Activated CD4-positive, alpha-beta T cell treated with anti-CD3 and anti-CD28 coated beads for 36 hours (primary cell): ENCODE measurements at places on chromosomes 7 and 10. TPM values are rescaled to one million over a fixed set of nuclear protein-coding genes. Genes with fewer than 3 reads are reported as not detected.

- peak; percentile 44 for DNase-seq
Observed at GRCh38 chr10:69303632-69304051, 25.3 kb downstream of the HK1 start.

- no peak for DNase-seq
Observed at GRCh38 chr7:47746468-47746867, 164.6 kb upstream of the TNS3 start.

DNA sequence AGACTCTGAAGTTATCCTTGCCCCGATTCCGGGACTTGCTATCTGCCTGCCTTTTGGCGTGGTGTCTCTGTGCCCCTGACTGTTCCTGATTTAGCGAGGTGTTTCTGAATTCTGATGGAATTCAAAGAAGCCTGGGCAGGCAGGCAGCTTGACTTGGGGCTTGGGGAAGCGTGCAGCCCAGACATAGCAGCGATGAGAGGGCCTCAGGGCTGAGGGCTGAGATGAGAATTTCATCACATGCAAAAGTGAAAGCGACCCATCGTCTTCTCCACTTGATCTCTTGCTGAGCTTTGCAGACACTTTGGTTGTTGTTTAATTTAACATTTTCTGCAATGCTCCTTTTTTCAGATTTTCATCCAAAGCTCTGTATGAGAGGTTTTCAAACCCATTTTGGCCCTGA, 57.8 kb downstream of the TCF7L2 start:
- peak; percentile 38 for DNase-seq

DNA sequence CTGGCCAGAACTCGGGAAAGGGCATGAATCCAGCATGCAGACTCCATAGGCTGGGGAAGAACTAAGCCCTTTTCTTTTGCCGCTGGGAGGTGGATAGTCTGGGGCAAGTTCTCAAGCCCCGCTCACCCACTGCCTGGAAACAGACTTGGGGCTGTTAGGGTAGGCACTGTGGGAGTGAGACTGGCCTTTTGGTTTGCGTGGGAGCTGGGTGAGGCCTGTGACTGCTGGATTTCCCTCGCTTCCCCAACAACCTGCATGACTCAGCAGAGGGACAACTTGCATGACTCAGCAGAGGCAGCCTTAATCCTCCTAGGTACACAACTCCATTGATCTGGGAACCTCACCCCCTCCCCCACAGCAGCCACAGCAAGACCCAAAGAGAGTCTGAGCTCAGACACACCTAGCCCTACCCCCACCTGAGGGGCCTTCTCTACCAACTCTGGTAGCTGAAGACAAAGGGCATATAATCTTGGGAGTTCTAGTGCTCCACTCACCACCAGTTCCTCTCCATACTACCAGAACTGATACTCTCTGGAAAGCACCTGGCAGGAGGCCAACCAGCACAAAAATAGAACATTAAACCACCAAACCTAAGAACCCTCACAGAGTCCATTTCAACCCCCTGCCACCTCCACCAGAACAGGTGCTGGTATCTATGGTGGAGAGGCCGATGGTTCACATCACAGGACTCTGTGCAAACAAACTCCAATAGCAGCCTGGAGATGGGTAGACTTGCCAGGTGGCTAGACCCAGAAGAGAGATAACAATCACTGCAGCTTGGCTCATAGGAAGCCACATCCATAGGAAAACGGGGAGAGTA, 81.4 kb upstream of the LAMB4 start:
- peak; percentile 14 for DNase-seq

DNA sequence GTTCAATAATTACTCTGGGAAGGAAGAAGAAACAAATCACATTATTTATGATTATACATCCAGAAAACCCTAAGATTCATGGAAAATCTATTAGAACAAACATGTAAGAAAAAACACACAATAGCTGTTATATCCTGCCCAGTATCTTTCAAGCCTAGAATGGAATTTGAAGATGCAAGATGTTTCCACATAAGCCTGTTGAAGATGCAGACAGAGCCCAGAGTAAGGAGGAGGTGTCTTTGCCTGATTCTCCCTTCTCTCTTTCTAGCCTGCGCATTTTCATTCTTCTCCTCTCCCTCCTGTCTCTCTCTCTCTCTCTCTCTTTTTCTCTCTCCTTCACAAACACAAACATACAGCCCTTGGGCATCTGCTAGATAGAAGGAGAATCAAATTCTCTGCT, 170.1 kb upstream of the INHBA start:
- no peak for DNase-seq

DNA sequence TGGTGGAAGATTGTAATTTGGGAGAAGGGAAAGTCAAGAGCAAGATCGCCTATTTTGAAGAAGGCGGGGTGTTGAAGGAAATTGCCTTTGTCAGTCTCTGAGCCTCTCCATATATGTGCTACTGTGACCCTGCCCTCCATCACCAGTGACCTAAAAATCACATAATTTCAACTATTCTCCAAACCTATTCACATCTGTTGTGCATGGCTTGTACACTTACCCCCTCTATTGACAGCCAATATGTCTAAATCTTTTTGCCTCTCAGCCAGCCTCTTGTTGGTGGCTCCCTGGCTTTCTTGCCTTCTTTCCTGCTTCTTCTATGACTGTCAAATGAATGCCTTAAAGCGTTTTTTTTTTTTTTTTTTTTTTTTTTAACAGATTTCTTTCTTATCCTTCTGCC, 295.6 kb downstream of the AUTS2 start:
- no peak for DNase-seq

- no peak for DNase-seq
Observed at GRCh38 chr7:131620673-131621609, 64.5 kb upstream of the PODXL start.

DNA sequence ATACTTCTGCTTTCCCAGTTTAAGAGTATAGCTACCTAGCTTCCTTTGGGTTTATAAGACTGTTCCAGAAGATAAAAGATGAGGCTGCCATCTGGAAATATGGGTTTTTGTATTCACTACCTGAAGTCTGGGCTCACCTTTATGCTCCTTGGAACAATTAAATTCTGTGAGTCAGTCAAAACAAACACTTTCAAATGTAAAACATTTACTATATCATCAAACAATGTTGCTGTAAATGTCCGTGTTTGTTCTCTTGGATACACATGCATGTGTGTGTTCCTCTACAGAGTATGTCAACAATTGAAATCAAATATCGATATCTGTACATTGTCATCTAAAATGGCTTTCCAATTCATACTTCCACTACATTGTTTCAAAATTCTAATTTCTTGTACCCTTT, 525.6 kb downstream of the MDFIC start:
- no peak for DNase-seq

DNA sequence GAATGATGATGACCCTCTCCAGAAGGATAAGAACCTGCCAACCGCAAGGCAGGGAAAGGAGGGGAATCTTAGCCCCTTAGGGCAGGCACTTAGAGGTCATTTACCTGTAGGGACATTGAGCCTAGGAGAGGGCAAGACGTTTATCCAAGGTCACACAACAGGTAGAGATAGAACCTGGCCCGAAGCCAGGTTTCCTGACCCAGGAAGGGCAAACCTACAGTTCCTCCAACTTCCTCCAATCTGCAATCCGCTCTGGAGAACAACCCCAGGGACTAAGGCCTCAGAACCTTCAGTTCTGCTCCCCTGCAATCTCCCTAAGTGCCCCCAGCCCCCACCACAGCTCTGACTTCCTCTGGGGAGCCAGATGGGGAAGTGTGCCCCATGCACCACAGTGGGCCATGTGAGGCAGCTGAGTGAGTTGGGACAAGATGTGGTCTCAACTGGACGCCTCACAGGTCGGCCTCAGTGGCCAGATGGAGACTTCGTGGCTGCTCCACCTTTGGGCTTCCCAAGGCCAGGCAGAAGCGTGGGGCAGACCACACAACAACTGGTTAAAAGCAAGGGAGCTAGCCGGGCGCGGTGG, 1.4 kb upstream of the PSAP start:
- no peak for DNase-seq

GRCh38 chr10:110389255-110389654, 84.5 kb upstream of the SMNDC1 start:
- DNase-seq: no peak

DNA sequence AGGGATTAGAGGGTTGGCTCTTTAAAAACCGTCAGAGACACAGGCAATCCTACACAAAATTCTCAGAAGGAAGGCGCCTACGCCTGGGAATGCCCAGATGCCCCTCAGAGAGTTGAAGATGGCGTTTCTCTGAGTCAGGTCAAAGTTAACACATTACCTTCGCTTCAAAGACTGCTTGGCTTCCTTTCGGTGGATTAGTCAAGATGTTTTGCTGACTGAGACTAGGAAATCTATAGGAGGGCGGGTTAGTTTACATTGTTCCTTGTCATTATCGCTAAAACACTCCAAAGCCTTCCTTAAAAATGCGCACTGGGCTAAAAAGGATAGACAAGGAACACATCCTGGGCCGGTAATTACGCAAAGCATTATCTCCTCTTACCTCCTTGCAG, 995 bp upstream of the CFTR start:
- DNase-seq: no peak

DNA sequence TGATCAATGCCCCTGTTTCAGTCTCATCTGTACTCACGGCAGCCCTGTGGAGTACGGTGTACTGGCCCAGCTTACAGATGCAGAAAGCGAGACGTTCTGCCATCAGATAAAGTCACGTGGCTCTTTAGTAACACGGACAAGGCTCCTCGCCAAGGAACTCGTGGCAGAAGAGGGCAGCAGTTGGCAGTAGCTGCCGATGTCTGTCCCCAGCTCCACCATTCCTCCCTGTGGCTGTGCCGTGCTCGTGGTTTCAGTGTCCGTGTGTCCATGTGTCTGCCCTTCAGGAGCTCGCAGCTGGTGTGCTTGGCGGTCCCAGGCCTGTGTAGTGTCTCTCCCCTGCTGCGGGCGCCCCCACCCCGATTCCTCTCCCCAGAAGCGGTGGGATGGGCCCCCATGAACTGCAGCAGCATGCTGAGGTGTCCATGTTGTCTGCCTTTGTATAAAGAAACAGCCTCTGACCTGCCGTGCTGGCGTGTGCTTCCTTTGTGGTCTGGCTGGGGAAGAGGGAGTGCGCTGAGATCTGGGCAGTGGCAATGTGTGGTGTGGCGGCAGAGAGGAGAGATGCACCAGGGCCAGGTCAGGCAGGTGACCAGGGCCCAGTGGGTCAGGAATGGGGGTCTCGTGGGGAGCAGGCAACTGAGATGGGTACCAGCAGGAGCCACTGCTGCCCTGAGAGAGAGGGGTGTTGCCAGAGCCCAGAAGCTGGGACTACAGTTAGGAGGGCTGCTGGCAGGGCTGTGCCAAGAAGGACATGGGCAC, 9.8 kb downstream of the RHBDD2 start:
- DNase-seq: no peak

GRCh38 chr7:7491044-7491443, 44.6 kb downstream of the COL28A1 start:
- no peak for DNase-seq

GRCh38 chr10:118551535-118552100, 43.8 kb downstream of the PRLHR start:
- DNase-seq: no peak

DNA sequence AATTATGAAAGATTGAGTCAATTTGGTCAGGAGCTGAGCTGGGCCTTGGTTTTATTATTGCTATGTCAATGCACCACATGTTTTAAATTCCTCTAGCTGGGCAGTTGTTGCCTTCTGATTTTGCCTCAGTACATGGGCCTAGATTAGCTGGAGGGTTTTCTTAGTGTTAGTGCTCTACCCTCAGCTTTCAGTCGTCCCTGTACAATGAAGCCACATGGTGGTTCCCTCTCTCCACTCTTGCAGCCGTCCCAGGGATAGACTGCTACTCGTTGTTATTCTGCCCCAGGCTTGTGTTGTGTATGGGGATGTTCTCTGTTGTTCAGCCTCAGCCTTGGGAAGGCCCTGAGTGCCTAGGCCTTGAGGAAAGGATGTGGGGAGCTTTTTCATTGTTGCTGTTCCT, 37.0 kb downstream of the NHLRC2 start:
- DNase-seq: no peak

DNA sequence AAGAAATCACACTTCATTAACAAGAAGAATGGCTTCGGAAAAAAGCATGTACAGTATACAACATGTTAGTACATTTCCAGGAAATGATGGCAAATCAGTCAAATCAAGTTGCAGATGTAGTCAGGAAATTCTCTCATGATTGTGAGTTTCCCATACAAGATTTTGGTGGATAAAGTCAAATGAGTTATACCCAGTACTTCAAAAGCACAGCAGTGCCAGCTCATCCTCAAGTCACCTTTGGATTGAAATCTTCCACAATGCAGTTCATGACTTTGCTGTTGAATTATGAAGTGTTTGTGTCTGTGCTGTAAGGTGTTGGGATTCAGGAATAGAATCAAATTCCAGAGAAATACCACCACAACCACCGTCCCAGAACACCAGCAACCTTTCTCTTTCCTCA, 301.3 kb upstream of the BMPER start:
- no peak for DNase-seq

- DNase-seq: no peak
Observed at GRCh38 chr7:44281811-44282600, 43.4 kb downstream of the CAMK2B start.

DNA sequence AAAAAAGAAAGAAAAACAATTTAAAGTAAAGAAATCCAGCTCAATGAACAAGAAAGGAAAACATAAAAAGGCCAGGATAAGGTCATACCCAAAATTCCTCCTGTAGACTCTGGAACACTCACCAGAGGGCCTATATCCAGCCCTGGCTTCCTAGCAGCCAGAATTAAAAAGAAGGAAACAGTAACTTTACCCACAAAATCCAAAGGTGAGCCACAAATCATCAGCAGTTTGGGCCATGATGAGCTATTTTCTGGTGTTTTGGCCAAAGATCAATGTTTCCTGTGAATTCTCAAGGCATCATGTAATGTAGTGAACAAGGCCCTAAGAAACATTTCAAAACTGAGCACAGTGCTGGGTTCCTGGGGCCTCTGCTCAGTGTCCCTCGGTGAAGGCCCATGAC, 87.8 kb downstream of the LARP4B start:
- no peak for DNase-seq

- DNase-seq: no peak
Observed at GRCh38 chr7:80699045-80699638, 60.7 kb downstream of the CD36 start.

DNA sequence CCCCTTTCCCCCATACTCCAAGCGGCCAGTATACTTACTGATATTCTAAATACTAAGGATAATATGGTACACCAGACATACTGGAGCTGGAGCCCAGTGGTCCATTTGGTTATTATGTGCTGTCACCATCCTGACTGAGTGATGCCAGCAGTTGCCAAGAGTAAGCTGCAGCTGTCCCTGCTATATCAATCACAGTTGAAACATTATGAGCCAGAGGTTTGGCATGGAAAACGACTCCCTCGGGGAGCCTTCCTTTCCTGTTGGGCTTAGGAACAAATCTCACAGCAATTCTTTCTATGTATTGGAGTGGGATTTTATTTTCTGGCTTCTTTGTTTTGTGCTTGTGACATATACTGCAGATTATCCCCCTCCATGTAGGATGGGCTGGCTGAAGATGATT, 32.6 kb downstream of the STRIP2 start:
- no peak for DNase-seq

PTPN20 gene
- 1.3 TPM for total RNA-seq

CDC14C gene
- total RNA-seq: not detected

SERPINE1 gene
- 0.07 TPM for total RNA-seq

NUTM2D gene
- 1.5 TPM for total RNA-seq

NEBL gene
- total RNA-seq: 0.05 TPM

ANKRD7 gene
- total RNA-seq: not detected

NKX1-2 gene
- total RNA-seq: not detected
